Effector memory CD4-positive, alpha-beta T cell (primary cell): ENCODE measurements at places on chromosomes 6 and 20.

GRCh38 chr6:158686791-158687381, 37.0 kb downstream of the SYTL3 start:
- H3K27ac ChIP-seq: peak overlapping the region; percentile 92
- H3K27me3 ChIP-seq: no peaks in the 10 kb centered on the region
- H3K4me3 ChIP-seq: peak overlapping the region; percentile 1
- peak; percentile 35 for DNase-seq
- peaks cover 39% of the 10 kb centered on the region for H3K4me1 ChIP-seq

GRCh38 chr6:32844839-32845383, 1.1 kb upstream of the PSMB8 start:
- peak overlapping the region; percentile 96 for H3K27ac ChIP-seq
- no peaks in the 10 kb centered on the region for H3K27me3 ChIP-seq
- peaks cover 78% of the 10 kb centered on the region for H3K4me1 ChIP-seq
- DNase-seq: no peak
- H3K4me3 ChIP-seq: peak overlapping the region; percentile 89

DNA sequence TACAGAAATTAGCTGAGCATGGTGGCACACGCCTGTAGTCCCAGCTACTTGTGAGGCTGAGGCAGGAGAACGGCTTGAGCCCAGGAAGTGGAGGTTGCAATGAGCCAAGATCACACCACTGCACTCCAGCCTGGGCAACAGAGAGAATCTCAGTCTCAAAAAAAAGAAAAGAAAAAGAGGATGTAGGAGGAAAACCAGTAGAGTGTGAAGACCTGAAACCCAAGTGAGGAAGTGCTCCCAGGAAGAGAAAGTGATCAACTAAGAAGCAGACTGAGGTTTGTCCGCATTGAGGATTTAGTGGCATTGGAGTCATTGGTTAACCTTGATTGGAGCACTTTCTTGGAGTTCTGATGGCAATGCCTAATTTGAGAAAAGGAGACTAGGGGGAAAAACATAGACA, 20.6 kb upstream of the TASP1 start:
- no peaks in the 10 kb centered on the region for H3K36me3 ChIP-seq
- H3K27me3 ChIP-seq: no peaks in the 10 kb centered on the region
- H3K27ac ChIP-seq: no peak overlapping the region
- DNase-seq: no peak

DNA sequence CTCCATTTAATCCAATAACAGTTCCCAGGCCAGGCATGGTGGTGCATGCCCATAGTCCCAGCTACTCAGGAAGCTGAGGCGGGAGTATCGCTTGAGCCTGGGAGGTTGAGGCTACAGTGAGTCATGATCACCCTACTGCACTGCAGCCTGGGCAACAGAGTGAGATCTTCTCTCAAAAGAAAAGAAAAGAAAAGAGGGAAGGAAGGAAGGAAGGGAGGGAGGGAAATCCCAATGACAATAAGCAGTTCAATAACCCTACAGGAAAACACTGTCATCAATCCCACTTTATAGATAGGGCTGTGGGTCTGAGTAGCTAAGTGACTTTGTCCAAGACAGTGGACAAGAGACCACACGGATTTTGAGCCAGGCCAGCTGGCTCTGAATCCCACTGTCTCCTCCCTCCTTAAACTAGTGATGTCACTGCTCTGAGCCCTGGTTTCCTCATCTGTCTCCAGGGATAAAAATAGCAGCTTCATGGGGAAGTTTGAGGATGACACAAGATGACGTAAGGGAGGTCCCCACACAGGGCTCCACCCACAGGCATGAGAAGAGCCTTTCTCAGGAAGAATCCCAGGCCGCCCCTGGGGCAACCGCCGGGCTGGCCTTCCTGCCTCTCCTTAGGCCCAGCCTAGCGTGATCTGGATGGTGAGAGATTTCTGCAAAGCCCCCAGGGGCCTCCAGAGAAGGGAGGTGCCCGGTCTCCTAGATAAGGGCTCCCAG, 7.2 kb upstream of the TRIB3 start:
- peaks cover 4% of the 10 kb centered on the region for H3K4me1 ChIP-seq
- no peak for DNase-seq
- H3K36me3 ChIP-seq: no peaks in the 10 kb centered on the region
- H3K27ac ChIP-seq: no peak overlapping the region
- no peaks in the 10 kb centered on the region for H3K27me3 ChIP-seq

DNA sequence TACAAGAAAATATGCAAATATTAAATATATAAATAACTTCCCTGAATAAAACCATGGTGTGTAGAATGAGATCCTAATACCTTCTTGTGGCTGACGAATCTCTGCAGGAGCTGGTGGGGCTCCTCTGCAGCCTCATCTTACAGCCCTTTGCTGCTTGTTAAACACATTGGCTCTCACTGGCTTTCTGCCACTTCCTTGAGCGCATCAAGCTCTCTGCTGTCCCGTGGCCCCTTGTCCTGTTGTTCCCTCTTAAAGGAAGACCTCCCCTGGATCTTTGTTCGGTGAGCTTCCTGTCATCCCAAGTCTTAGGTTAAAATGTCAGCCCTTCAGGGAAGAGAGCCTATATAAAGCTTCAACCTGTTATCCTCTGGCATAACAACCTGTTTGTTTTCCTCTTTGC, 519.6 kb downstream of the DOK5 start:
- DNase-seq: no peak
- H3K4me1 ChIP-seq: no peaks in the 10 kb centered on the region
- no peak overlapping the region for H3K27ac ChIP-seq
